ENCODE measurements at places on chromosomes 7 and 10. TPM values are rescaled to one million over a fixed set of nuclear protein-coding genes. Genes with fewer than 3 reads are reported as not detected.
A peak's percentile ranks its signal among the peaks of the same experiment; 100 is the strongest.

Gene SGMS1
- total RNA-seq = 18.6 TPM

Gene OR2A5
- total RNA-seq = not detected

Gene CYCS
- total RNA-seq = 280 TPM

Gene AKR1B15
- not detected for total RNA-seq

Gene ACSM6
- not detected for total RNA-seq

Gene CALCR
- not detected for total RNA-seq

Gene TDRD1
- total RNA-seq = 0.13 TPM

Gene TCF7L2
- total RNA-seq = 0.32 TPM

Gene SLC18A3
- not detected for total RNA-seq

Gene SLC16A9
- total RNA-seq = 5.4 TPM

GRCh38 chr10:133465950-133466474 lies 12.3 kb downstream of the SCART1 start:
- no peak for DNase-seq

- peak; percentile 47 for DNase-seq
Measured at GRCh38 chr7:74401137-74401859, 52.4 kb upstream of the GTF2IRD1 start.

DNA sequence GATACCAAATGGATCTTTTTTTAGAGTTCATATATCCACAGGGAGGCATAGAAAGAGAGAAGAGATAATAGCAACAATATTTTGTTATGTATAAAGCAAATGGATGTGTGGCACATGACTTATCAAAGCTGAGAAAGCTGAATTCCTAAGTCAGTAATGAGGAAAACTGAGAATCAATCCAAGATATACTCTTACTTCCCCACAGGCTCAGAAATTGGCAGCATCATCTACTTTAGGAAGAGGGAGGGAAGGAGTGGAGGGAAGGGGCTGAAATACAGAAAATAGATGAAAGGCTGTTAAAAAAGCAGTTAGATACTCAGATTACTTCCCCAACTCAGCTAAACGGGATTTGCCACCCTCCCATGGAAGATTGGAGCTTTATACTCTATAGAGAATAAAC lies 63.5 kb downstream of the SRI start:
- DNase-seq = no peak

DNA sequence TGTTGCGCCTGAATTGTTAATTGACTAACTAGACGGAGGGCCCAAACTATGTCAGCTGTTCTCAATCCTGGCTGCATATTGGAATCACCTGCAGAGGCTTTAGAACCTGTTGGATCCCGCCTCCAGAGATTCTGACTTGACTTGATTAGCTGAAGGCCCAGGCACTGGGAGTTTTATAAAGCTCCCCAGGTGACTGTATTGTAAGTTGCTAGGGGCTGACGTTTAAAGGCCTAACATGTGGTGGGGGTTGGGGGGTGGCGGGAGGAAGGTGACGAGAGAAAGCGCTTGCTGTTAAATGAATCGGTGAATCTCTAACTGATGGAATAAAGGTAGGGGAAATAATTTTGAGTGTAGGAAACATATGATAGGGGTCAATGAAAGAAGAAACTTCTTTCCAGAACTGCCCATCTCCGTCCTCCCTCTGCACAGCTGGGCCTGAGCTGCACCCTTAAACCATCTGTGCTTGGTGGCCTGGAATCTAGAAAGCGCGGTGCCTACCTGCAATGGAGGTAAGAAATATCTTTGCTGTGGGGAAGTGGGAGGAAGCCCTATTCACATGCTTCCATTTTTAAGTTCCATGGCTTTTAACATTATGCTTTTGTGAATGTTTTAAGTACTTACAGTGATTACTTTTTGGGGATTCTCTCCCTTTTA lies 225.0 kb upstream of the FAM3C start:
- DNase-seq = no peak

GRCh38 chr7:70630818-70631457 lies 501.0 kb upstream of the GALNT17 start:
- DNase-seq = no peak

- DNase-seq = no peak
Measured at GRCh38 chr10:98212196-98212595, 55.8 kb downstream of the LOXL4 start.

DNA sequence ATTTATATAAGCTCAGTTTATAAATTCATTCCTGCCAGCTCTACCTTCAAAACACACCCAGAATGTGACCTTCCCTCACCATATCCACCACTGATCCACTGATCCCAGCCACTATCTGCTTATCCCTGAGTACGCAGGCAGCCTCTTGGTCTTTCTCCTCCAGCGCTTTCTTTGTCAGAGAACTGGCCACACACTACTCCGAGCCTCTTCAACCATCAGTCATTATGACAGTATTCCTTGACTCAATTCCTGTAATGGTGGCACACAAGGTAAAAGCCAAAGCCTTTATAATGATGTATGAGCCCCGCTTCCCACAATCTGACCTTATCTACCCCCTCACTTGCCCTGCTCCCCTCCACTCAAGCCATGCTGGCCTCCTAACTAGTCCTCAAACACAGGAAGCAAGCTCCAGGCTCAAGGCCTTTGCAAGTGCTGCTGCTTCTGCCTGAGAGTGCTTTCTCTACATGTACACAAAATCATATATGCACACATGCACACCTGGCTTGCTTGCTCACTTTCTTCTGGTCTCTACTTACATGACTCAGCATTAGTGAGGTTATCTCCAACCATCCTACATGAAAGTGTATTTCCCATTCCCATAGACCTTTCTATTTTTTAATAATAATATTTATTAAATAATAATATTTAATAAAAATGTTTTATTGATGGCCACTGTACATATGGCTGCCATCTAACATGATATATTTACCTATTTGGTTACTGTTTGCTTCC lies 150.4 kb upstream of the FEZF1 start:
- no peak for DNase-seq

DNA sequence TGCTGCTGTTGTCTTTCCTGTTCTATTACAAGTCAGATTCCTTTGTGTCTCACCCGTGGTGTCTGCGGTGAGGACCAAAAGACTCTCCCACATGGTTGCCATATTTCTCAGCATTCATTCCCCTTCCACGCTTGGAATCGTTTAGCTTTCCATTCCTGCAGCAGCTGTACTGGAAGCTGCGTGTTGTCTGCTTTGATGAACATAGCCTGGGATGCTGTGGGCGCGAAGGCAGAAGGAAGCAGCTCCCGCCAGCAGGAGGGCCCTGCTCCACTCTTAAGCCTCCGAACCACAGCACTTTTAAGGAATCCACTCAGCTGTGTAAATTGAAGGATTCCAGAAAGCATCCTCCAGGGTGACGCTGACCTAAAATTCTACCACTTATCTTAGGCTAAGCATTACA lies 303.6 kb upstream of the PITRM1 start:
- DNase-seq = no peak

GRCh38 chr10:75640381-75640780 lies 209.0 kb downstream of the LRMDA start:
- no peak for DNase-seq

- DNase-seq = no peak
Measured at GRCh38 chr10:103333934-103334520, 16.9 kb downstream of the PCGF6 start.

DNA sequence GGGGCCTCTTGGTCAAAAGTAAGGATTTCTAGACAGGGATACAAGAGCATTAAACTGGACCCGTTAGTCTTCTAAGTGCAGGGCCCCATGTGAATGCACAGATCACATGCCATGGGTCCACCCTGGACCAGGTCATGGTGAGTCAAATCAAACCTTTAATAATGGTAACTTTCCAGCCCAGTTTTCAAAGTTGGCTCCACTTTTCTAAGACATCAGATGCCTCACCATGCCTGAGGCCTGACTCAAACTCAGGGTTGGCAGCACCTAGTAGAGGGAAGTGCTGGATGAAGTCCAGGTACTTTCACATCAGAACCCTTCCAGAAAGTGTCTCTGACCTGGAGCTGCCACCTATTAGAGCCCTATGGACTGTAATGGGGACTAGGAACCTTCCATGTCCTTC lies 9.7 kb upstream of the SMIM30 start:
- DNase-seq = no peak

- DNase-seq = no peak
Measured at GRCh38 chr7:142603870-142604448, 145.3 kb upstream of the PRSS1 start.

DNA sequence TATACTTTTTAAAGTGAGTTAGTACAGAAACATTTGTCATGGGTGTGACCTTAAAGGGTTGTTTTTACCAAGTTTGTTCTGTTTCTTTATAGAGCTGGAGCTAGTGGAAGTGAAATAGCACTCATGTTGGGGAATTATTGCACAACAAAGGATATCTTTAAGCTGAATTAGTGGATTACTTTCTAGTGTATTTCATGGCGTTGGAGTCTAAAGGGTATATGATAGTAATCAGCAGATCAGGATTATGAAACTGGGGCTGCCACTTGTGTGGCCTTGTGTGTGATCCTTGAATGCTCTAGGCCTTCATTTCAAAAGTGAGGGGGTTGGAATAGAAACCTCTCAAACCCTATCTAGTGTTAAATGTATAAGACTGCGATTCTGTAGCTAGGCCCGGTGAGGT lies 123.6 kb downstream of the LYZL1 start:
- no peak for DNase-seq

DNA sequence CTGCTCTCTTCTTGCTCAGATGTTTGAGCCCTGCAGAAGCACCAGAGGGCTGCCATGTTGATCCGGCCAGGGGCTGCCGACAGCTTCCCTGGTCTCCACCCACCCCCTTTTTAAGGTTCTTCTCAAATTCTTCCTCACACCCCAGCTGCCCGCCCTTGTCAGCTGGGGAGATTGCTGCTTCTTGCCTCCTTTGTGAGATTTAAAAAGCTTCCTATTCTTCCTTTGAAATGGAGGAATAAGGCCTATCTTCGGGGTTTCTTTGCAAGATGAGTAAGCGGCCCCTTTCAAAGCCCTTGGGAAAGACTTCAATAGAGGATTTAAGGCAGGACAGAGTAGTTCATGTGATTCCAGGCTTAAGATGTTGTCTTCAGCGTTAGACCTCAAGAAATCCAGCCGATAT lies 211.9 kb upstream of the SHH start:
- DNase-seq = no peak

GRCh38 chr10:79505829-79506228 lies 6.5 kb upstream of the EIF5AL1 start:
- no peak for DNase-seq

GRCh38 chr7:7977774-7978173 lies 9.2 kb downstream of the GLCCI1 start:
- DNase-seq = no peak

GRCh38 chr7:137898839-137899721 lies 52.3 kb upstream of the DGKI start:
- peak; percentile 62 for DNase-seq

- no peak for DNase-seq
Measured at GRCh38 chr10:103627111-103627892, 133.8 kb downstream of the NEURL1 start.

DNA sequence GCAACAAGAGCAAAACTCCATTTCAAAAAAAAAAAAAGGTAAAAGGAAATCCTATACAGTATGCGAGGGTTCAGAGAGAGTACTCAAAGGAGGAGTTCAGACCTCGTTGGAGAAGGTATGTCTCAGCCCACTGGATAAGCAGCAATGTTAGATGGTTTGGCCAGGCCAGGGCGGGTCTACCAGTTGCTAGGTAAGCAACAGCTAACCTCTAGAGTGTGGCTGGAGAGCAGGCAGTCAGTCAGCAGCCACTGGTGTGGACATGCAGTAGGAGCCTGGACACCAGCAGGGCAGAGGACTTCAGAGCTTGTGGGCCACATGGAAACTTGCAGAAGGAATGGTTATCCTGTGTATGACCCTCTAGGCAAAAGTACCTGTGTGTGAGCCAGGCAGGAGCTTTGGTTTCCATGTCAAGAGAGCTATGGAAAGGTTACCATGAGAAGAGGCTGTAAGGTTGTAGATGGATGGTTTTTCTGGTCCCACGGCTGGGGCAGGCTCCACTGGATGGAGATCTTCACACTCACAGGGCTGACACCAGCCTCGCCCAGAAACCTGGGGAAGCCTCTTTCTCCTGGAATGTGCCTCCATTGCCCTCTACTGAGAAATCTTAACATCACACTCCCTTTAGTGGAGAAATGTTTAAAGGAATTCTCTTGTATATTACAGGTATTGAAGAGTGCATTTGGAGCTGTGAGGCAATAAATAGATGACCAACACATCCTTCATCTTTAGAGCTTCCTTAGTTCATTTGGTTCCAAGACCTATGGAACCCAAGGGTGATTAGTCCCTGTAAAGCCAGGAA lies 63.6 kb downstream of the CCDC186 start:
- DNase-seq = no peak

- no peak for DNase-seq
Measured at GRCh38 chr7:37901236-37901827, 15.3 kb downstream of the SFRP4 start.

DNA sequence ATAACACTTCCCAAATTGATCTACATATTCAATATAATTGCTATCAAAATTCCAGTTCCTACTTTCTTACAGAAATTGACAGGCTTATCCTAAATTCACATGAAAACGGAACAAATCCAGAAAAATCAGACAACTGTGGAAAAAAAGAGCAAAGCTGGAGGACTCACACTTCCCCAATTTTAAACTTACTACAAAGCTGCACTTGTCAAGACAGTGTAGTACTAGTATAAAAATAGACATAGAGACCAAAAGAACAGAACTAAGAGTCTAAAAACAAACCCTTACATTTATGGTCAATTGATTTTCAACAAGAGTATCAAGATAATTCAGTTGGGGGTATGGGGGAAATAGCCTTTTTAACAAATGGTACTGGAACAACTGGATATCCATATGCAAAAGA lies 27.5 kb downstream of the LMBR1 start:
- DNase-seq = no peak

GRCh38 chr10:75438275-75438674 lies 6.9 kb downstream of the LRMDA start:
- DNase-seq = no peak

DNA sequence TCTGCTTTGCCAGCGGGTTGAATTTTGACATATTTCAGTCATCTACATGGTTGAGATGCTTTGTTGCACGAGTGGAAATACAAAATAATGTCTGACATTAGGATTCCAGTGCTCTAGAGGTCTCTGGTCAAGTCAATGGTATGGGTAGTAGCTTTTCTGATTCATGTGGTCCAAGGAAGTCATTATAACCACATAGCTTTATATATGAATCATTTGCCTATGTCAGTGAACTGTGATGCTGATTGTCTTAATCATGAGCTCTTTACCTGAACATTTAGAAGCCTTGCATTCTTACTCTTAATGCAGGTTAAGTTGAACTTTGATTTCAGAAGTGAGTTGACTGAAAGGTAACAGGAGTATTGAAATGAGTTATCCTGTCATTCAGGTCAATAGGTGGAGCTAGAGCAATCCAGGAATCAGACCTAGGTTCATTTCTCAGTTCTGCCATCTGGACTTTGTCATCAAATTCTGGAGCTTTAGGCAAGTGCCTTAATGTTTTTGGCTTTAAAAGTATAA lies 3.3 kb downstream of the MAPK8 start:
- no peak for DNase-seq

- no peak for DNase-seq
Measured at GRCh38 chr10:110901954-110902819, 16.8 kb downstream of the BBIP1 start.

Data from activated T-helper 1 cell treated with anti-CD3 and anti-CD28 coated beads, Interleukin-12 subunit alpha, Interleukin-12 subunit beta, Interleukin-2, Interleukin-4 antibody, amounts not matched to agents 30 ng/mL and 10 ng/mL and 1 ng/mL, durations not matched to agents 14 hours and 24 hours and 36 hours (primary cell).